Left lung (tissue), 14 donors: ENCODE measurements at places on chromosomes 5 and 9.

DNA sequence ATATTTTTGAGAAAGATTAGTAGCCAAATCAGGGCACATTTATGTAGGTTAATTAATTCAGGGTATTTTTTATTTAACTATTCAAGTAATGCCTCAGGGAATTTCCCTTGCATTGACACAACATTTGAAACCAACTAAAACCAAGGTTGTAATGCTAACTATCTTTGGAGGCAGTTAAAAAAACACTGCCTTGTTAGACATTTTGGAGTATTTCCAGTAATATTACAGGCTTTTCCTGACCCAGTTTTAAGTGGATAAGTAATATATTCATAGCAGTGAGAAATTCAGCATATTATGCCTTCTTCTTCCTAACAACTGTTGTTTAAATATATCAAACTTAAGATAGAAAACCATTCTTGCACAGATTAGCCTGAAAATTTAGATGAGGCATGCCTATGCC, 175.1 kb downstream of the TMC1 start:
- no peaks in the 10 kb centered on the region for H3K4me1 ChIP-seq
- no peak for DNase-seq
- H3K36me3 ChIP-seq: no peaks in the 10 kb centered on the region
- no peaks in the 10 kb centered on the region for H3K27me3 ChIP-seq

DNA sequence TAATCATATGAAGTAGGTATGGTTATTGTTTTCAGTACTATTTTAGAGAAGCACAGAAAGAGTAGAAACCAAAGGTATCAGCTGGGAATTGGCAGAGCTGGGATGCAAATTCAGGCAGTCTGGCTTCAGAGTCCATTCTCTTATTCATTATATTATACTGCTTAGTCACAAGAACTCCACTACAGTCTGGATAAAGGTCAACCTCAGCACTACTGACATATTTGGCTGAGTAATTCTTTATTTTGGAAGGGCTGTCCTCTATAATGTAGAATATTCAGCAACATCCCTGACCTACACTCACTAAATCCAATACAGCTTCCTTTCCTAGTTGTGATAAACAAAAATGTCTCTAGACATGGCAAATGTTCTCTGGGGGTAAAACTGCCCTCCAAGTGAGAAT, 37.6 kb downstream of the PTGER4 start:
- H3K4me1 ChIP-seq: no peaks in the 10 kb centered on the region
- H3K4me3 ChIP-seq: no peak overlapping the region
- no peaks in the 10 kb centered on the region for H3K27me3 ChIP-seq
- no peak for DNase-seq
- no peak overlapping the region for H3K27ac ChIP-seq

DNA sequence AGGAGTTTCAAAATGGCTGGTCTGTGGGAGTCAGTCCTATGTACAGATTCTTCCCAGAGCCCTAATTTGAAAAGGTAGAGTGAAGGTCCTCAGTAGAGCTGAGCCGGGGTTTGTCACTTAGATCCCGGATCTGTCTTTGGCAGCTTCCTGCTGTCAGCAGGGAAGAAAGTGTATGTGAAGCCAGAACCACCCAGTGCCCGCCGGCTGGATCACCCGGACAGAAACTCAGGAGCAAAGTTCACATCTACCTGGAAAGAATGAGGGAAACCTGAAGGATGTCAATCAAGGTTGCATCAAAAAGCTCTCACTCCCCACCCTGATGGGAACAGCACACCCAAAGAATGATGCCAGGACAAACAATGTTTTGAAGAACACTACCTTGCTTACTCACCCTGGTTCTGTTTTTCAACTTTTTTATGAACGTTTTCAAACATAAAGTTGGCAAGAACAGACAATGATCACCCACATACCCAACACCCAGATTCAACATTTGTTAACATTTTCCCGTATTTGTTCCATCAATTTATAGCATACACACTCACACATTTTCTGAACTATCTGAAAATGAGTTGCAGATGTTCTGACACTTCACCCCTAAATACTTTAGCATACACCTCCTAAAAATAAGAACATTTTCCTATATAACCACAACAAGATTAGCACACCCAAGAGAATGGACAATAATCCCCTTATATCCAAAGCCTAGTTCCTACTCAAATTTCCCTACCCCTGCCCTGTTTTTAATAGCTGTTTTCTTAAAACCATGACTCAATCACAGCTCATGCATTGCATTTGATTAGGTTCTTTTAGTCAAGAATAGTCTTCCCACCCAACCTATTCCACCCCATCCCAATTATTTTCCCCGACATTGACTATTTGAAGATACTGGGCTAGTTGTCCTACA, 133.9 kb downstream of the LHFPL2 start:
- DNase-seq: no peak
- H3K36me3 ChIP-seq: no peaks in the 10 kb centered on the region
- H3K27ac ChIP-seq: no peak overlapping the region

DNA sequence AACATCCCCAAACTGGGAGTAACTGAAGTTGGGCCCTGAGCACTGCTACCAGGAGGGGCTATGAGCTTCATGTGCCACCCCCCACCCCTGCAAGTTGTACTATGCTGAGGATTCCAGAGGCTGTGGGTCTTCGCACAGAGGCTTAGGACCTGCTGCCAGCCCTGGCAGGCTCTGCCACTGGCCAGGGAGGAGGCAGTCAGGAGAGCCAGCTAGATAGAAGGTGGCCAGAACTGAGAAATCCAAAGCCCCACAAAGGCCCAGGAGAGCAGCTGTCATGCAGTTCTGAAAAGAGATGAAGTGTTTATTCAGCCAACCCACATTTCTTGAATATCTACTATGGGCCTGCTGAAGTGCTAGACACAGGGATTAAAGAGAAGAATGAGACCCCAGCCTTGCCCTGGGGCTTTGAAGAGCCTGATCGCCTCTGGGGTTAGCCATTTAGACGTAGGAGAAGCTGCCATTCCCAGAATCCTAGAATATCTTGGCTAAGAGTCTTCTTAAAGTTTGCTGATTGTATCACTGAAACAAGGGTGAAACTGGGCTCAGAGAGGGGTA, 1.4 kb downstream of the ALAD start:
- H3K4me3 ChIP-seq: no peak overlapping the region
- H3K4me1 ChIP-seq: peaks cover 52% of the 10 kb centered on the region
- DNase-seq: no peak
- H3K27ac ChIP-seq: no peak overlapping the region
- H3K27me3 ChIP-seq: no peaks in the 10 kb centered on the region

GRCh38 chr9:120873512-120873911, 3.5 kb downstream of the PHF19 start:
- no peak overlapping the region for H3K27ac ChIP-seq
- H3K27me3 ChIP-seq: no peaks in the 10 kb centered on the region
- DNase-seq: peak; percentile 80
- H3K4me3 ChIP-seq: no peak overlapping the region
